ENCODE measurements at places on chromosomes 4 and X.

GRCh38 chr4:93788712-93789111, 39.8 kb upstream of the ATOH1 start:
- no peak for DNase-seq

DNA sequence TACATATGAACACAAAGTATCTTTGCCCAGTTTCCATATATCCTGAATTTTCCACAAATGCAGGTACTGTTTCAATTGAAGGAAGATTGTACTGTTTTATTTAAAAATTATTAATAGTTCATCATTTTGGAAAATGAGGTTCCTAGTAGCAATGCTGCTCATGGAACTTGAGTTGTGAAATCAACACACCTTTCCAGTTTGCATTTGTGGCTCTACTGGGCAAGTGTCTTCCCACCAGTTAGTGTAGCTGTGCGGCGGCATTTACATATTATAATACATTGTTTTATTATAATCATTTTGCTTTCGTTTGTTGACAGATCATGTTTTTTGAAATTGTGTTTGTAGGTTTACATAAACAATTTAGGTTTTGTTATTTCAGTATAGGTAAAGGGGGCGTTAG, 2.0 kb upstream of the DDX3X start:
- no peak for DNase-seq

- DNase-seq = no peak
Measured at GRCh38 chr4:65580551-65580950, 89.7 kb downstream of the EPHA5 start.

- DNase-seq = no peak
Measured at GRCh38 chr4:82560853-82561785, 669 bp downstream of the TMEM150C start.

Measured in sigmoid colon (tissue), 7 donors.